ENCODE measurements at places on chromosomes 1 and 21.

DNA sequence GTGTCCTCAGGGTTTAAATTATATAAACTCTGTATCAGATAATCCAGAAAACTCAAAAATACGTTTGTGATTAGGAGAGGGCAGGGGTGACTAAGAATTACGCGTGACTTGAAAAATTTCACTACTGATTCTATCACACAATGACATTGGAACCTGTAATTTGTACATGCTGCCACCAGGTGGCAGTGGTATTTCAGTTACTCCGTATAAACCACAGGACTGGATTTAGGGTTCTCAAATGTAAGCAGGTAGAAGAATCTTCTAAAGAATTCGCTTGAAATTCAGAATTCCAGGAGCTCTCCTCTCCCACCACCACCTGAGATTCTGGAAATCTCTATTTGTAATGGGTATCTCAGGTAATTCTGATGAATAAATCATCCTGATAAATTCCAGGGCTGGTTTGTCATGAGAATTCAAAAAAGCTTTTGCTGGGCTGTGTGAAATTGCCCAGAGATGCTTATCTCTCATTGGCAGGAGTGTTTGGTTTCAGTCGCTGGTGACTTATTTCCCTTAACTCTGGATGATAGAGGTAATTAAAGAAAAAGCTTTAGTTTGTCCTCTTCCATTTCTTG, 1.7 kb upstream of the KRTAP7-1 start:
- DNase-seq, result no peak

- DNase-seq, result no peak
Measured at GRCh38 chr1:22741118-22741517, 30.5 kb downstream of the EPHB2 start.

- no peak for DNase-seq
Measured at GRCh38 chr21:43988506-43989230, 23.4 kb upstream of the TRAPPC10 start.

DNA sequence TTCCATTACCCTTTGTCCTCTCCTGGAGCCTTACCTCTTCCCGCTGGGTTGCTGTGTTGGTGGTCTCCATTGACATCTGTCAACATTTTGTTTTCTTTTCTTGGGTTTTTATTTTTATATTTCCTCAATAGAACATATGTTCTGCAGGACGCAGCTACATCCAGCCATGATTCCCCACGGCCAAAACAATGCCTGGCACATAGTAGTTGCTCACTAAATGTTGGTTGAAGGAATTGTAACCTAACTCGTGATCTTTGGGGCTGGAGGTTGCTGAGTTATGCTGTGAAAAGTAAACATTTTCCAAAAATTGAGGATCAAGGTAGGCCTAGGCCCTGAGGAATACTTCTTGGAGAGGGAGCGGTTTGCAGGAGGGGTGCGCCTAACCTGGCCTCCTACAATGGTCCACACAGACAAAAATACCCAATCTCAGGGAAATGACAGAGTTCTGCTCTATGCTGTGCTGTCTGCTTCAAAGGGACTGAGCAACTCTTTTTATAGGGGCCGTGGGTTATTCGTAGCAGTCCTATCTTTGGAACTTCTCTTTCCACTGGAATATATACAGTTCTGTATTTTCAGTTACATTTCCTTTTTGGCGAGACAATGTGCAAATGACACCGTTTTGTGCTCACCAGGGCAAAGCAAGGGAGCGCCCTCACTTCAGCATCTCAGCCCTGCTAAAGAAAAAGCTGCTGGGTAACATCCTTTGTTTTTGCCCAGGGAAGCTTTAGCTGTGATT, 1.4 kb downstream of the PDPN start:
- DNase-seq, result no peak

GRCh38 chr1:7640920-7641585, 130.0 kb upstream of the VAMP3 start:
- DNase-seq, result no peak

GRCh38 chr1:234980291-234980644, 148.4 kb downstream of the TOMM20 start:
- DNase-seq, result no peak

DNA sequence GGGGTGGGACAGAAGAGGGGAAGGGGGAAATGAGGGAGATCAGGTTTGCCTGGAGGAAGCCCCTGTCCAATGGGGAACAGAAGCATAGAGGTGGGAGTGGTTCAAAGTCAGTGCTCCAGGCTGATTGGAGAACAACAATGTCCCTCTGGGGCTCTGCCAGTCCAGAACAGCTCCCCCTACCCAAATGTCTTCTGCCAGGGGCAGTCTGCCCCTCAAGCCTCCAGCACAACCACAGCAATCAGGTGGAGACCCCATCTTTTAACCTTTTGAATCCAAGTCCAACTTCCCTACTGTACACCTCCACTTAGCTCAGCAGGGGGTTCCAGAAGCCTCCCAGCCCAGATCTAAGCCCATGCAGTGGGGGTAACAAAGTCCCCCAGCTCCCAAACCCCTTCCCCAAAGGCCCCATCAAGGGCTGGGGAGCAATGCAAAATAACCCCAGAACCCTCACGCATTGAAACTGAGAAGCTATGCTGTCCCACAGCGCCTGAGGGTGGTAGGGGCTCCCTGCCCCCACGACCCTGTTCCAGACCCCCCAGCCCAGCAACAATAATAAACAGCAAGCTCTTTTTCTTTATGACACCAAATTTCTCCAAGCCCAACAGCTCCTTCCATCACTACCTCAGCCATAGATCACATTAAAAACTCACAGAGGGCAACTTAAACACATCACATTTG, 3.3 kb downstream of the AHDC1 start:
- DNase-seq, result no peak

- no peak for DNase-seq
Measured at GRCh38 chr1:183180218-183180617, 5.8 kb upstream of the LAMC2 start.

DNA sequence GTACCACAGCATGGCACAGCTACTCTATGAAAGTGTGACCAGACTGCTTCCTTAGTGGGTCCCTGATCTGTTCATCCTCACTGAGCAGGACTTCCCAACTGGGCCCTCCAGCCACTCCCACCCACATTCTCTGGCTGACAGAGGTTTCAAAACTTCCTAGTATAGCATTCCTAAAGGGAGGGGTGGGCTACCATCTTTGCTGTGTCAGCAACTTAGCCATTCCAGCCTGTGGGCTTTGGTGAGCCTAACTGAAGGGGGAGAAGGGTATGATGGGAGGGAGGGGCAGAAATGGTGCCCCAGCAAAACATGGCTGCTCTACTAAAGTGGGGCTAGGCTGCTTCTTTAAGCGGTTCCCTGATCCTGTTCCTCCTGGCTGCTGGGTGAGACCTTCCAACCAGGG, 265.2 kb upstream of the ADGRL4 start:
- DNase-seq, result no peak

GRCh38 chr1:166176416-166176815, 9.6 kb upstream of the FAM78B start:
- DNase-seq, result no peak

DNA sequence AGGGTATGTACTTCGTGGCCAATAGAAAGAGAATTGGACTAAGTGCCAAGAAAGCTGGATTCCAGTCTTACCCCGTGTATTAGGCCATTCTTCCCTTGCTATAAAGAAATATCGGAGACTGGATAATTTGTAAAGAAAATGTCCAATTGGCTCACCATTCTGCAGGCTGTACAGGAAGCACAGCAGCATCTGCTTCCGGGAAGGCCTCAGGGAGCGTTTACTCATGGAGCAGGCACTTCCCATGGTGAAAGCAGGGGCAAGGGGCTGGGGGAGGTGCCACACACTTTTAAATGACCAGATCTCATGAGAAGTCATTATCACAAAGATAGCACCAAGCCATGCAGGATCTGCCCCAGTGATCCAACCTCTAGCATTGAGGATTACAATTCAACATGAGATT, 7.8 kb upstream of the AMIGO1 start:
- no peak for DNase-seq

DNA sequence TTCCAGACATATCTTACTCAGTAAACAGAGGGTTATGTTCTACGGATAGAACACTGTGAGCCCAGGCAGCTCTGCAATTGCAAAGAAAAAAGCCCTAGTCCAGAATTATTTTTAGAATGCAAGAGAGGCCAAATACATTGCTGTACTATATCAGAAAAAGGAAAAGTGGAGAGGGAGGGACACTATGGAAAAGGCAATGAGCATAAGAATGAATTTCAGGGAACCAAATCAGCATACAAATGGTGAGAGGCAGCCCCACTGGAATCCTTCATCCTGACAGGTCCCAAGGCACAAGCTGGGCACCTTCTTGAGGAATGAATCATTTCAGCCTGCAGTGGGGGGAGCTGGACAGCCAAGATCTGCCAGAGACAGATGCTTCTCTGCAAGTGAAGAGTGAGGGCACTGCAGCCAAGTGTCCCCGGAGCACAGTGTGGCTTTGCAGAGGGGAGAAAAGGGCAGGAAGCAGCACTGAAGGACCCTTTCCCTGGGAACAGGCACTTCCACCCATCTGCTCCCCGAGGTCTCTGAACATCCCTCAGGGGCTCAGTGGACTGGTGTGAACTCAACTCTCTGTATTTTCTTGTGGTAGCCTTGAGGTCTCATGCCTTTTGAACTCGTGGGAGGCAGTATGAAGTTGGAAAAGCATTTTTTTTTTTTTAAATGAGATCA, 115.6 kb downstream of the XCL2 start:
- no peak for DNase-seq

DNA sequence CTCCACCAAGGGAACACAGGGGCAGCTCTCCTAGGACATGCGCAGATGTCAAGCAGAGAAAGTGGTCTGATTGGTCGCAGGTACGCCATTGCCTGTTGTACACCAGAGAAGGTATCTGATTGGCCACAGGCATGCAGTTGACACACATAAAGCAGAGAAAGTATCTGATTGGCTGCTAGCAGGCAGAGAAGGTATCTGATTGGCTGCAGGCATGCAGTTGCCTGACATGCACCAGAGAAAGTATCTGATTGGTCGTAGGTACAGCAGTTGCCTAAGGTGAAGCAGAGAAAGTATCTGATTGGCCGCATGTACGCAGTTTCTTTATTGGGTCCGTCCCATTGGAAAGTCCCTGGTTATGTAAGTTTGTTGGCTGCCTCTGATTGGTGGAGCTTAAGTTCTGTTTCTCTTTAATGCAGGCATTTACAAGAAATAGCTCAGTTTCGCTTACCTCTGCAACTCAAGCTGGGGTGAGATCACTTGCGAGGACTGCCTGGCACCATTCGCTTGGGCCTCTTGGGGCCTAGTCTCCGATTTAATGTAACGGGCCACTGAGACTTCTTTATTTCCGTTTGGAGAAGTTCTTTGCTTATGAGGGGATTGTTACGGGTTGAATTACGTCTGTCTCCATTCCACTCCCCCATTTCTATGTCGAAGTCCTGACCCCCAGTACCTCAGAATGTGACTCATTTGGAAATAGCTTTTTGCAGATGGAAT, 74.2 kb downstream of the SIK1 start:
- DNase-seq, result no peak

GRCh38 chr1:195733408-195733807, 874.8 kb downstream of the KCNT2 start:
- no peak for DNase-seq

DNA sequence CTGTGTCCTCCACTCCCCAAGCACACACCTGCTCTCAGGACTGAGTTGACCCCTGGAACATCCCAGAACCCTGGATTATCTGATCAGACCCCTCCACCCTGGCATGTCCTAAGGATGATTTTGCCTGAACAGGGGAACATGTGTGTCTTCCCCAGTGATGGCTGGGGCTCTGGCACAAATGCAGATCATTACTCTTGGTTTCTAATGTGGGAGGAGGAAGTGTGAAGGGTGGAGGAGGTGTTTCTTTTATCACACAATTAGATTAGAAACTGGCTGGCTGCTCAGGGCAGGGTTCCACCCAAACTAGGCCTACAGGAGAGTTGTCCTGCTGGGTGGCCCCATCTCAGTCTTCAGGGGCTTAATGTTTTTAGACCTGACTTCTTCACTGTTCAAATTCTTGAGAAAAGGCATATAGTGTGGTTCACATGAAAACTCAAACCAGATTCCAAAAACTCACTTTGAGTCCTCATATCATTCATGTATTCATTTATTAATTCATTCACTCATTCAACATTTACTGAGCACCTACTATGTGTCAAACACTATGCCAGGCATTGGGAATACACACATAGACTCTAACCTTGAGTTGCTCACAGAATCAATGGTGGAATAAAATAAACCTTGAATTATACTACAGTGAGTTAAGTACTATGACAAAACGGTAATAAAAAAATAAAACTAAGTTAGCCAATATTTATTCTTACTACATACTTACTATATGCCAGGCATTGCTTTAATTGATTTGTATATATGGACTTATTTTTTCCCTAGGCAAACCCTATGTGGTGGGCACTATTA, 221.8 kb upstream of the JUN start:
- DNase-seq, result no peak

- DNase-seq, result no peak
Measured at GRCh38 chr1:48917901-48918603, 141.4 kb upstream of the BEND5 start.

DNA sequence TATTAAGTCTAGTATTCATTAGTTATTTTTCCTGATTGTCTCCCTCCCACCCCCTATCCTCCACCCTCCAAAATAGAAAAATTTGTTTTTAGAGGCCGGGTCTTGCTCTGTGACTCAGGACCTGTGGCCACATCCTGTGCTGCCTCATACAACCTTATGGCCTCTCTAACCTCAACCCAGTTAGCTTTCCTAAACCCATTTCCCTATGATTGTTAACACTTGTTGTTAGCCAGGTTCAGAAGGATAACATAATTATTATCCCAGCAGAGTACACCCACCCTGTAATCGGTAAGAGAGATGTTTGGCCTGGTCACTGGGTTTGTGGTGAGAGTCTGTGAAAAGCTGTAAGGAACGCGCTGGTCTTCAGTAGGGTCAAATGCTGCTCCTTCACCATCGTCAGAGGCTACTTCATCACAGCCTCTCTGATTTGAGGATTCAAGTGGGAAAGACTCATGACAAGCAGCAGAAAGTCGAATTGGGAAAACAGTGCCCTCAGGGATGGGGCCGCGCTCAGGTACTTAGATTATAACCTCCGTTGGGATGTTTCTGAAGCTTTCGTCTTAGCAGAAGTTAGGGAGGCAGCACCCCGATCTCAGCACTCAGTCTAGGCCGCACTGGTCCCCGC, 35.9 kb upstream of the HMGN1 start:
- DNase-seq, result no peak

DNA sequence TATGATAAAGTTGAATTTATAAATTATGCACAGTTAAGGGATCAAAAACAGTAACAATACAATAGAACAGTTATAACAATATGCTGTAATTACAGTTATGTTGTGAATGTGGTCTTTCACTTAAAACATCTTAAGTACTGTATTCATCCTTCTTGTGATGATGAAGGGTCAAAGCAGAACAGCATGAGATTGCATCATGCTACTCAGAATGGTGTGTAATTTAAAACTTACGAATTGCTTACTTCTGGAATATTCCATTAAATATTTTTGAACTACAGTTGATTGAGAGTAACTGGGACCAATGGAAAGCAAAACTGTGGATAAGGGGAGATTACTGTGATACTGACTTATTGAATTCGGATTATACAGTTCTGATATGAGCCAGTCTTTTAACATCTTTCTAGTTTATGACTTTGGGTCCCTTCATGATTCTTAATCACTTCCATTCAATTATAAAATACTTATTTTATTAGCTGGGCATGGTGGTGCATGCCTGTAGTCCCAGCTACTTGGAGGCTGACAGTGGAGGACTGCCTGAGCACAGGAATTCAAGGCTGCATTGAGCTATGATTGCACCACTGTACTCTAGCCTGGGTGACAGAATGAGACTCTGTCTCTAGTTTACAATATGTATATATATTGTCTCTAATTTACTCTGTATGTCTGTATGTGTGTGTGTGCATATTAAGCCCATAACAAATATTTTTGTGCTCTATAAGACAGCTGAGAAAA, 43.2 kb downstream of the ATP1B1 start:
- no peak for DNase-seq

Data from activated CD8-positive, alpha-beta memory T cell treated with anti-CD3 and anti-CD28 coated beads for 1 hour (primary cell).